ENCODE measurements at places on chromosomes 3 and 15.

- no peak for DNase-seq
Measured at GRCh38 chr3:188863999-188864406, 307.8 kb upstream of the TPRG1 start.

GRCh38 chr3:121477589-121477988, 68.2 kb downstream of the POLQ start:
- DNase-seq = no peak

GRCh38 chr3:182201456-182202168, 489.9 kb downstream of the SOX2 start:
- DNase-seq = no peak

GRCh38 chr3:58115175-58115574, 95.6 kb downstream of the DNASE1L3 start:
- no peak for DNase-seq

- no peak for DNase-seq
Measured at GRCh38 chr3:16801698-16802097, 83.1 kb upstream of the PLCL2 start.

GRCh38 chr15:71128939-71129562, 13.8 kb downstream of the THSD4 start:
- DNase-seq = no peak

- DNase-seq = no peak
Measured at GRCh38 chr15:56774356-56774755, 41.0 kb upstream of the ZNF280D start.

DNA sequence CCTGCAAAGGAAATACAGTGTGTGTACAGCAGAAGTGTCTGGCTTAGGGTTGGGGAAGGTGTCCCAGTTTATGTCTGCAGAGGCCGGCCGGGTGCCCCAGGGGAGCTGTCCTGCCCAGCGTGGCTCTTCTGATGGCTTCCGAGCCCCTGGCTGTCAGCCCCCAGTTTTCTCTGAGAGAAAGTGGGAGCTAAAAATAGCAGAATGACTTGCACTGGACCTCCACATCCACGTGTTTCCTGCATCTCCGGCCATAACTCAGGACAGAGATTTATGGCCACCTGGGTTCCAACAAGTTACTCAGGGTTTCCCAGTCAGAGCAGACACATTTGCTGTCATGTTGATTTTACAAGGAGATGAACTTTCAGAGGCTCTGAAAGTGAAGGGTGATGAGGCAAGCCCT, 192.0 kb downstream of the ATP10A start:
- no peak for DNase-seq

DNA sequence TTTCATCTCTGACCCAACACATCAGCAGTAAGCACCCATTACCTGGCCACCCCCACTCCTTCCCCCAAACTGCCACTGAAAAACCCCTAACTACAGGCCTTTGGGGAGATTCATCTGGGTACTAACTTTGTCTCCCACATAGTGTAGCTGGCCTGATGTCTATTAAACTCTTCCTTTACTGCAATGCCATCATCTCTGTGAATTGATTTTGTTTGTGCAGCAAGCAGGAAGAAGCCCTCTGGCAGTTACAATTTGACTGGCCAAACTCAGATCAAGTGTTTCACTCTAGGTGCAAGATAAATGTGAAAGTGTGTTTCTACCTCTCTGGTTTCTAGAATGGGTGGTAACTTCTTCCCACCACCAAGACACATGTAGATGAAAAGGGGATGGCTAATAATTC, 26.7 kb upstream of the OR5K4 start:
- no peak for DNase-seq

GRCh38 chr3:118910332-118910731, 124.3 kb downstream of the IGSF11 start:
- DNase-seq = no peak

- DNase-seq = no peak
Measured at GRCh38 chr3:4750306-4750968, 228.8 kb upstream of the BHLHE40 start.

GRCh38 chr15:62966294-62967078, 76.1 kb upstream of the TPM1 start:
- DNase-seq = no peak

GRCh38 chr15:41941644-41942415, 30.5 kb downstream of the EHD4 start:
- DNase-seq = no peak

DNA sequence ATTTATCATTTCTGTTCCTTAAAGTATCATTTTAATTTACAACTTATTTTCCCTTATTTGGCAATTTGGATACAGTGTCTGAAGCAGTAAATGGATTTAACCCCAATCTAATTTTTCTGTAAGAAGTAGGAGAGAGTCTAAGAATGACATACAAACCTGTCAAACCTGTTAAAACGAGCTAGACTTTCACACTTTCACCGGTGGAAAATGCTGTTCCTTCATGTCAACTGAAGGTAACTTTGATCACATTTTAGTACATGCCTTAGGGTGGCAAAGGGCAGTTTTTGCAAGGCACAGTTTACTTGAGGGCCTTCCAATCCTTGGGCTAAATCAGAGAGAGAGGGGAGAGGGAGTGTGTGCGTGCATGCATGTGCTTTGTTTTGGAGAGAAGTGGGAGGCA, 221.4 kb downstream of the THSD4 start:
- no peak for DNase-seq

DNA sequence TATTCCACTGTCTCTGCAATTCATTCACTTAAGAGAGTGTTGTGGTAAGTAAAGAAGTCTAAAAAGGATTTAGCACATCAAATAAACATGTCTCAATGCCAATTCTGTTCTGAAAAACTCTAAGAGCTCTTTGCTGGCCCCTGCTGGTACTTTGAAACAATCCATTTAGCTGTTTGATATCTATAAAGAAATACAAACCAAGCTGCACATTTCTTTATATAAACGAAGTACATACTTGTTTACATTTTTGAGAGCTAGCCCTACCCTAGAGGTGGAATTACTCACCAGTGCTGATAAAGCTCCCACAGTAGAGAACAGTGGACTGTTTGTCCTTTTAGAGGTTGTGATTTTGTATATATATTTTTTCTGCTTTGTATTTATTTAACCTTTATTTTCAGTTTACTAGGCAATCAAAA, 75.5 kb downstream of the NEDD4 start:
- DNase-seq = no peak

DNA sequence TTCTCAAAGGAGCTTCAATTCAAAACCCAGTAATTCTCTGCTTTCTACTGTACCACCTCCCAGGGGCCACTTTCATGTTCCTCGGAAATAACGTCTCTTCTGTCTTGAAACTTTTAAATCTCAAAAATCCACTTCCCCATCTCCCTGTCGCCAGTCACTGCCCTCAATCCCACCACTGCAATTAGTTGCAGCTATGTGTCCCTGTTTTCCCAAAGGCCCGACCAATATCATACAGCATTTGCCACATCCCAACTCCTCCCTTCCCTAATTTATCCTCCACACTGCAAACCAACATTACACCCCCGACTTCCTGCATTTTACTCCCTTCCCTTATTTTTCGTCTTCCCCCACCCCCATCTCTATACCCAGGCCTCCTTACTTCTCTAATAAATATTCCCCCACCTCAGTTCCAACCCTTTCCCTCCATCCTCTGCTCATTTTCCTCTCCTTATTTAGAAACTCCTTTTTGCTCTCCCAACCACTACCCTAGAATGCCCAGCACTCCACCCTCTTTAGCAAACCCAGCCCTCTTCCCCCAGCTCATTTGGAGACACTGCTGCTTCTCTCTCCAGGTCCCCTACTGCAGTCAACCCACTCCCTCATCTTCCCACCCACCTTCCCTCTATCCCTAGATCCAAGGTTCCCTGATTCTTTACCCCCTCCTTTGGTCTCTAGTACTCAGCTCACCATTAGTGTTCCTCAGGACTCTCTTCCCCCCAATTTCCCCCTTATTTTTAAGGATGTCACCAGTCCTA, 1.1 kb downstream of the NPTN start:
- DNase-seq = no peak

- DNase-seq = peak; percentile 16
Measured at GRCh38 chr15:43285609-43286037, 18.9 kb upstream of the TGM5 start.

DNA sequence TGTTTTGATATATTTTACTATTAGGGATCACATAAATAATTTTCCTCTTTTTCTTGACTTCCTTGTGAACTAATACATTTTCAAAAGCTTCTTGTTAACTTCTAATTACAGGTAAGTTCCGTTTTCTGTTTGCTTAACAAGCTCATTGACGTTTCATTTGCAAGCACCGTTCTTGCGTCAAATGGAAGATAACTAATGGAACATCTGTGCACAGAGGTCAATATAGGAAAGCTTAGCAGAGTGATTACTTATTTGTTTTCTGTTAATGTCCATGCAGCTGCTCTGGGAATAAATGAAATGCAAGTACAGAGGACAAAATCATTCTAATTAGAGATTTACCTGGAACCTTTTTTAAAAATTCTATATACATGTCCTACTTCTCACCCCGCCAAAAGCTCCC, 115.5 kb upstream of the C2CD4B start:
- no peak for DNase-seq

DNA sequence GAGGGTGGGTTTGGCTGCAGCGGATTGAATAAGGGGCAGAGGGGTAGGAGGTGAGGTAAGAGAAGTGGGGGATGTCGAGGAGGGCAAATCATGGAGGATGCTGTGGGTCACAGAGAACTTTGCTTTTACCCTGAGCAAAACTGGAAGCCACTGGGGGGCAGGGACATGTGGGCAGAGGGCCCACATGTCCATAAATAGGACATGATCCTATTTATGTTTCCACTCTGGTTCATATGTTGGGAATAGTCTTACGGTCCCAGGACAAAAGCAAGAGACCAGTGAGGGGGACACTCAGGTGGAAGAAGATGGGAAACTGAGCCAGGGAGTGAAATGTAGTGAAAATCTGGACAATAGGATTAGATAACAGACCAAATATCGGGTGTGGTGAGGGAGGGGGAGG, 85.5 kb upstream of the MRPS22 start:
- DNase-seq = no peak

DNA sequence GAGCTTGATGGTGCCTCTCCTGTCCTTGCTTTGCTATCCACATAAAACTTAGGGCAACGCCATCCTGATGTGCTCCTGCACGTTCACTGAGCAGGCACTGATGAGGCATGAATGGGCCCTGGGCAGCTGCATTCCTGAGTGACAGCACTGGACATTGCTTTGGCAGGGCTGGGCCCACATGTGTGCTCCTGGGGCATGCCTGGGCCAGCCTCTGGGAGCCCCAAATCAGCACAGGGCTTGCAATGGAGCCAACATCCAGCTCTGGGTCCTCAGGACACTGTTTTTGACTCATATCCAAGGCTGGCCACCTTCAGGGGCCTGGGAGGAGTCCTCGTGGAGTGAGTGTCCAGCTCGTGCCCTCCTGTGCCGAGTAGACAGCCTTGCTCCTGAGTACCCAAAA, 5.9 kb upstream of the TKT start:
- no peak for DNase-seq

DNA sequence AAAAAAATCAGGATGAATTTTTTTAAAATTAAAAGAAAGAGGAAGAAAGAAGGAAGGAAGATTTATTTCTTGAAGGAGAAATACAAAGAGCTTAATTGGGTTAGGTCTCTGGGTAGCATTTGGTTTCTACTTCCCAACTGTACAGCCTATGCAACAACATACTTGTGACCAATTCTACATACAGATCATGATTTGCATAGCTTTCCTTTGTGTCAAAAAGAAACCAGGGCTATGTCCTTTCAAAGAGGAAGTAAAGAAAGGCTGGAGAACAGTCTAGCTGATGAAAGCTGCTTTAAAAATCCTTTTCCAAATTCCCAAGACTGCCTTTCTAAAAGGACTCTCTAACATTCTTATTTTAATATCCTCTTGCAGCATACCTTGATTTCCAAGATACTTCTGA, 6.1 kb upstream of the HGD start:
- no peak for DNase-seq

- DNase-seq = no peak
Measured at GRCh38 chr15:70587896-70588567, 175.3 kb downstream of the UACA start.
